ENCODE measurements at places on chromosomes 5 and 9. TPM values are rescaled to one million over a fixed set of nuclear protein-coding genes. Genes with fewer than 3 reads are reported as not detected.

Gene SYK
- 0.72 TPM for total RNA-seq

Gene PCDHGC5
- 1.1 TPM for total RNA-seq

Gene BHMT
- not detected for total RNA-seq

Gene IL7R
- 7.3 TPM for total RNA-seq

Gene PCA3
- not detected for total RNA-seq

Gene PLCXD3
- not detected for total RNA-seq

Gene CNTNAP3
- total RNA-seq = 48.8 TPM

Gene DND1
- total RNA-seq = 1.2 TPM

Gene TICAM2
- 2.3 TPM for total RNA-seq
